ENCODE measurements at places on chromosomes 6 and 20. TPM values are rescaled to one million over a fixed set of nuclear protein-coding genes. Genes with fewer than 3 reads are reported as not detected.
A peak's percentile ranks its signal among the peaks of the same experiment; 100 is the strongest.

DNA sequence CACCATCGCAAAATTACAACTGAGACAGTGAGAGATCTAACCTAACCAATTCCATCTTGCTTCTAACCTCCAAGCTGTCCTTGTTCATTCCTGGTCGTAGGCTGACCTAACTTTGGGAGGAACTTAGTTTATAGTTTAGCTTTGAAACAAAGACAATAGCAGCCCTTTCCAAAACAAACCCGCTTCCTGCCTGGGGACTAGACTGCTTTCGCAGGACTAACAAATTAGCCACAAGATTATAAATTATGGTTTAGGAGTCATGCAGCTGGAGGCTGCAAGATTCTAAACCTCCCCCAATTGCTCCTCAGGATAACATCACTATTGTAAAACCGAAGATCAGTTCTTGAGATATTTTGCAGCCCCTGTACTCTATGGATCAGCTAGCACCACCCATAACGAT is 63.2 kb downstream of the TRIM27 start:
- DNase-seq, result no peak

The PRR18 gene
- total RNA-seq, result 0.50 TPM

The RNF217 gene
- 103 TPM for total RNA-seq

DNA sequence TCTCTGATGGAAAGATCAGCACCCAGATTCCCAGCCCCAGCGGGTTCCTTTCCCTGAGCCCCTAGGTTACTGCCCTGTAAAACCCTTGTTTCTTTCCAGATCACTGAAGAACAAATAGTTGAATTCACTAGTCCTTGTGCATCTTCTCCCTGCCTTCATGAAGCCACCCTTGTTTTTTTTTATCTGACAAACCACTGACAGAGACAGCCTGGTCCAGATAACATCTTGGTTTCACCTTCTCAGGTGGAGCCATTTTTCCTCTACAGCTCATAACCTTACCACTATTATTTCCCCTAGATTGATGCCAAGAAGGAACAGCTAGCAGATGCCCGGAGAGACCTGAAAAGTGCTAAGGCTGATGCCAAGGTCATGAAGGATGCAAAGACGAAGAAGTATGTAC is 15.9 kb upstream of the PLCG1 start:
- no peak for DNase-seq

The ITPA gene
- total RNA-seq, result 71.9 TPM

DNA sequence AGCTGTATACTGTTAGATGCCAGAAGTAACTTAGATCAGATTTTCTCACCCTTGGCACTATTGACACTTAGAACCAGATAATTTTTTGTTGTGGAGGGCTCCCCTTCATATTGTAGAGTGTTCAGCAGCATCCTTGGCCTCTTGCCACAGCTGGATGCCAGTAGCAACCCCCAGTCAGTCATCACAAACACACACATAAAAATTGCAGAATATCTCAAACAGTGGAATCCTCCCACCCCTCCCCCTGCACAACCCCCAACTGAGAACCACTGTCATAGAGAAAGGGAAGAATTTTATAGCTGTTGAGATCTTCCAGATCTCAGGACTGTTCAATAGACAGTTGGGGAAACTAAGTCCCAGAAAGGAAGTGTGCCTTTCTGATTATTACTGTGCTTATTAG is 81.2 kb upstream of the VSTM2L start:
- no peak for DNase-seq

- peak; percentile 82 for DNase-seq
These were observed 26.6 kb downstream of the RIN2 start for GRCh38 chr20:19784511-19785172.

DNA sequence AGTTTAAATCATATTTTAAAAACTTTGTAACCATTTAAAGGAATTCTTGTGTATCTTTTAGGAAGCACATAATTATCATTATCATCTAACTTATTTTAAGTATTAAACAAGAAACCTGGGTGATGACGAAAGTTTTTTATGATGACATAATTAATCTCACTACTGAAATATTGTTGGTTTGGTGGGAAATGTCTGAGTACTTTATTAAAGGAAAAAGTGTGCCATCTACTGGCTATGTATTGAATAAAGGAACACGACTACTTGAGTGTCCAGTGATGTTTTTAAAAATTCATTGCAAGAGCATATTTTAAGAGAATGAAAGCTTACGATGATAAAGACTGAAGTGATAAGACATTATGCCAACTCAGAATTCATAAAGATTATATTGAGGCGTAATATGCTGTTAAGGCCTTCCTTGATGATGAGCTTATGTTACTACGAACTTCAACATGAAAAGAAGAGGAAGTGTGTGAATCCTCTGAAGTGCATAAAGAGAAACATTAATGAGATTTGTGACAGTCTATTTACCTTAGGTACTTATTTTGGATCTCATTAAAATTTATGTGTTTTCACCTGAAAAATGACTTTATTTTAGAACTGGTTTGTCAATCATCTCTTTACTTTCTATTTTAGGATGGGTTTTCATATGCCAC is 12.0 kb upstream of the TRMT11 start:
- peak; percentile 37 for DNase-seq

DNA sequence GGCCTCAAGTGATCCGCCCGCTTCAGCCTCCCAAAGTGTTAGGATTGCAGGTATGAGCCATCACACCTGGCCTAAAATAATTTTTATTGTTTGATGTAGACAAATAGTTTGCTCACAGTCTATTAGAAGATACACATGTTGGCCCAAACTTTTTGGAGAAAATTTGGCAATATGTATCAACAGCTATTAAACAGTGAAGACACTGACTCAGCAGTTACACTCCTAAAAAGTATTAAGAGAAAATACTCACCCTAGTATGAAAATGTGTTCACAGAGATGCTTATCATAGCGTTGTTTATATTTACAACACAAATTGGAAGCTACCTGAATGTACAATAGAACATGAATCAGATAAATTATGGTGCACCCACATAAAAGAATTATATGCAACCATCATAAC is 173.1 kb downstream of the WDR27 start:
- DNase-seq, result no peak

DNA sequence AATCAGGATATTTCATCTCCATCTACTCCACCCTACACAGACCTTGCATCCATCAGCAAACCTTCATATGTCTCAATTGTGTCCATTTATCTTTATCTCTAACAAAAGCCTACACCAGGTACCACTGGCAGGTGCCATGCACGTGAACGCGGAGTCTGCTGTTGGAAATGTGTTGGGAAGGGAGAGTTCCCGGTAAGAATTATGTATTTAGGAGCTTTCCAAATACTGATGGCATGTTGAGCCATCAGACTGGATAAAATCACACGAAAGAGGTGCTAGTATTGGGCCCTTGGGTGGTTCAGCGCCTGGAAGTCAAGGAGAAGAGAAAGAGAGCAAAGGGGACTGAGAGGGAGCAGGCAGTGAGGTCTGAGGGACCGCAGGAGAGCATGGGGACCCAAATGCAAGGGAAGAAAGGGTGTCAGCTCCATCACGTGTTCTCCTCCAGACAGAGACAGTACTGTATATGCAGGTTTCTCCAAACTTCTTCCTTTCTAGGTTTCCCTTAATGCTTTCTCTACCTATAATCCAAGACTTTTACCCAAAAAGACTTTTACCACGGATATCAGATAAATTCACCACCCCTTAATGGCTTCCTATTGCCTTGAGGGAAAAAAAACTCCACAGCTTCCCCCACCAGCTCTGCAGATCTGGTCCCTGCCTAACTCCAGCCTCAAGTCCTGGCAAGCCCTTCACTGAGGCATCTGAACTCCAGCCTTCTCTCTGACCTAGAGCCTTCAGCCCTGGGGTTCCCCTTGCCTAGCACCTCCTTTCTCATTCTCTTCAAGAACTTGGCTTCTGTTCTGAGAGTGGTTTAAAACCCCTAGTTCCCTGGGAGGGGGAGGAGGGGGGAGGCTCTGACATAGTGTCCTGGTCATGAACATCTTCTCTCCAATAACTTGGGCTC is 4.8 kb upstream of the ZNF217 start:
- DNase-seq, result peak; percentile 41

GRCh38 chr6:11685481-11686093 is 93.0 kb downstream of the ADTRP start:
- DNase-seq, result peak; percentile 89

The ASIP gene
- not detected for total RNA-seq

GRCh38 chr6:154898821-154899220 is 96.3 kb upstream of the TIAM2 start:
- DNase-seq, result no peak

DNA sequence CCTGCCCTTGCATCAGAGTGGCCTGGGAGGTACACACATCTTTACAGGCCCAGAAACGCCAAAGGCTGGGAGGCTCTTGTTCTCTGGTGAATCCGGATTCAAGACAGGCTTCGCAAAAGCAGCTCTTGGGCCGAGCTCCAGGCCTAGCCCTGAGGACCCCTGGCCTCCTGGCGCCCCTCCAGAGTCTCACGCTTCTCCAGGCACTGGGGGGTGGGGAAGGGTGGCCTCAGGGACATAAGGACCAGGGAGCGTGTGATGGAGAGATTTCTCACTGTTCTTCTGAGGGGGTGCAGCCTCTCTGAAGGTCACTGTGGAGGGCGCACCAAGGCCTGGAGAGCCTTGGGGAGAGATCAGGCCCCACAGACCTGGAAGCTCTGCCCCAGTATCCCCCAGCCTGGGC is 349.2 kb downstream of the ZFAND3 start:
- DNase-seq, result no peak

DNA sequence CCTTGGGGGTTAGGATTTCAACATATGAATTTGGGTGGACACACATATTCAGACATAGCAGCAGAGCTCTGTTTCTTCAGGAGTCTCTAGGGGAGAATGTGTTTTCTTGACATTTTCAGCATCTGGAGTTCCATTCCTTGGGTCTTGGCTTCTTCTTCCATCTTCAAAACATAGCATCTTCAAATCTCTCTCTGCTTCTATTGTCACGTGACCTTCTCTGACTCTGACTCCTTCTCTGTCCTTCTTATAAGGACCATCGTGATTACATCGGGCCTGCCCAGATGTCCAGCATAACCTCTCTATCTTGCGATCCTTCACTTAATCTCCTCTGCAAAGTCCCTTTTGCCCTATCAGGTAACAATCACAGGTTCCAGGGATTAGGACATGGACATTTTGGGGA is 101.0 kb upstream of the CHD6 start:
- no peak for DNase-seq
